ENCODE measurements at places on chromosomes 4 and X.

GRCh38 chr4:98909646-98910401, 19.1 kb downstream of the EIF4E start:
- no peak for DNase-seq

- DNase-seq = no peak
These were observed 1.0 kb downstream of the LRP2BP start for GRCh38 chr4:185394568-185395237.

GRCh38 chr4:175325230-175325629, 407.1 kb downstream of the ADAM29 start:
- peak; percentile 9 for DNase-seq

DNA sequence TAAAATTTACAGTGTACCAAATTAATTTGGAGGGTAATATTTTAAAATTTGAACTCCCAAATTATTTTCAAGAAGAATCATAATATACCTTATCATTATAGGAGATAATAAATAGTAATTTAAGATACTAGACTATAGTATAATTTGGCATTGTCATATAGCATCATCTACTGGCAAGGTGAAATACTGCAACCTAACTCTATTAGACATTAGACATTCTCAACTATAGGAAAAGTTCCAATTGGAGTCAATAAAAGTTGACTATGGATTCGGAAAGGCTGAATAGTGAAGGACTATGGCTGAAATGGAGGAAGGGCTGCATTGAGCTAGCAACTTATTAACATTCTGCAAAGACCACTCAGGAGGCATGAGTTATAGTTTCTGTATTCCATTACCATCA, 113.0 kb downstream of the PRDM5 start:
- no peak for DNase-seq

GRCh38 chr4:175065228-175065627, 147.1 kb downstream of the ADAM29 start:
- no peak for DNase-seq

DNA sequence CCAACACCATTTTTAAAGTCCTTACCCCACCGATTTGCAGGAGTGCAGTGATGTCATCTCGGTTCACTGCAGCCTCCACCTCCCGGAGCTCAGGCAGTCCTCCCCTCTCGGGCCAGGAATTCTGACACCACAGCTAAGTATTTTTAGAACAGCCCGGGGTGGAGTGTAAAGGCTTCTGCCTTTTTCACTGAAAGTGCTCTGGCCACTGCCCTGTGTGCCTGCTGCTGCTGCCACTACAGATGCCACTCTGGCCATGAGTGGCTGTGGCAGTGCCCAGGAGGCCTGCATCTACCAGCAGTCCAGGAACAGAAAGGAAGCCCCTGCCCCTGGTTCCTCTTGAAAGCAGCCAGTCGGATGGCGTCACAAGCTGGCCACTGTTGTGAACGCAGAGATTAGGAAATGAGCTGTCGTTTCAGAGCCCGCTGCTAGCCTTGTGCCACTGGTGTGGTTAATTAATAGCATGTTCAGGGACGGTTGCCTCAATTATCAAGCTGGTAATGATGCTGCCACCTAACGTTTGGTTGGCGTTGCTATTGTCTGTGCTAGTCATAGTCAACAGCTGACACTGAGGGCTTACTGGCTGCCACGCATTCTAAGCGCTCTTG, 23.6 kb upstream of the TBC1D14 start:
- no peak for DNase-seq

GRCh38 chr4:45409536-45409935, 683.2 kb upstream of the GNPDA2 start:
- no peak for DNase-seq

GRCh38 chr4:73007526-73008100, 61.9 kb downstream of the COX18 start:
- DNase-seq = no peak

DNA sequence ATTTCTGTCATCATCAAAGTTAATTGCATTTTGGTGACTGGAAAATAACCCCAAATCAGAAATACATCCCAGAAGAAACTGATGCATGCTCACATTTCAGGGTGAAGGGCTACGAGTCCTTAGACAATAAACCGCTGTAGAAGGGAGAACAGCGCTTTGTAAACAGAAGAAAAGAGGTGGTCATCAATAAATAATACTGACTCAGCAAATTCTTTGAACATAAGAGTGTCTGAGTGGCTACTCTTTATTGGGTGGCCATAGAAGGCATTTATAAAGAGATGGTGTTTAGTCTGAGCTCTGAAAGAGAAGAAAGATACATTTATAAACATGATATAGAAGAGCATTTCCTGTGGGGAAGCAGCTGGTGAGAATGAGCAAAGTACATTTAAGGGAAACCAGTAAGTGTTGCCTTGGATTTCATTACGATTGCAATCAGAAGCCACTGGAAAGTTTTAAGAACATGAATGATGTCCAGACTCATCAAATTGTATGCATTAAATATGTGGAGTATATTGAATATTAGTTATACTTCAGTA, 246.9 kb upstream of the GIMD1 start:
- DNase-seq = no peak

- DNase-seq = no peak
These were observed 57.2 kb downstream of the BMP15 start for GRCh38 chrX:50967736-50968135.

- DNase-seq = no peak
These were observed 307.0 kb upstream of the HS3ST1 start for GRCh38 chr4:11735651-11736050.

- DNase-seq = no peak
These were observed 601.0 kb downstream of the TMA16 start for GRCh38 chr4:164095313-164096110.

- no peak for DNase-seq
These were observed 6.3 kb upstream of the OTUD4 start for GRCh38 chr4:145186729-145187128.

GRCh38 chr4:99852199-99852749, 35.6 kb downstream of the DAPP1 start:
- DNase-seq = no peak

DNA sequence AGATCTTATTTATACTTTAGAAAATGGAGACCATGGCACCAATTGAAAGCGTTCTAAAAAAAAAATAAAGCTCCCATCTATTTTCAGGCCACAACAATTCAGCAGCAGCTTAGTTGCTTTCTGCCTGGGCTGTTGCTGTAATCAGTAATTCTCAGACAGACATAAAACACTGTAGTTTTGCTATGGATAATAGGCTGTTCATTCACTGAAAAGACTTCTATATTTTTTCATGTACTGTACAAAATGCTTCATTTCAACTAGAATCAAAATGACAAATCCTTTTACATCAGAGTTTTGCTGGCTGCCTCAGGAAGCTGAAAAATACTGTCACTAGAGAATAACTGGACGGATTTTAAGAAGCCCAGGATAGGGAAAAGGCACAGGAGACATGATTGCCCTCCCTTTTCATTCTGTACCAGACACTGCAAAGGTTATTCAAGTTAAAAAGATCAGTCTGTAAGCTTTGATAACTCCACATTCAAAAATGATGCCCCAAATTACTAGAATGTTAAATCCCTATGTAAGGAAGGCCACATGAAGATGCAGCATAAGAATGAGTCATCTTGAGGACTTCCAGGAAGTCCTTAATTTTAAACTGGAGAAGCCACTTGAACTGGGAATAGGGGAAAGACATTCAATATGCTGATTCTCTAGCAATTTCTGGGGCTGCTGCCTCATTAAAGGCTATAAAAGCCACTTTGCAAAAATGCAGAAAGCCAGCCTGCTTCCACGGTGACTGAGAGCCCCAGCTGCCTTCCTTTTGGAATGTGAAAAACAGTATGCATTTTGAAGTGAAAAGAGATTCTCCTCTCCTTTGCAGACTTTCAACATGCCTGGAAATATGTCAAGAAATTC, 403.2 kb upstream of the RASGEF1B start:
- DNase-seq = no peak

- DNase-seq = no peak
These were observed 106.0 kb downstream of the GPR143 start for GRCh38 chrX:9659571-9660195.

Measured in forelimb muscle (tissue), 1 donor.